ENCODE measurements at places on chromosomes 13 and 19. TPM values are rescaled to one million over a fixed set of nuclear protein-coding genes. Genes with fewer than 3 reads are reported as not detected.

The ZNF260 gene
- 6.6 TPM for total RNA-seq

The KISS1R gene
- total RNA-seq, result not detected

The AKT2 gene
- 91.7 TPM for total RNA-seq

The ZSCAN4 gene
- not detected for total RNA-seq

The MISP gene
- total RNA-seq, result 461 TPM

The PSG7 gene
- not detected for total RNA-seq

The PLVAP gene
- 42.1 TPM for total RNA-seq

The NLRP11 gene
- 0.12 TPM for total RNA-seq

The ZNF253 gene
- 8.7 TPM for total RNA-seq

The KLK14 gene
- 0.49 TPM for total RNA-seq

The OR7C1 gene
- total RNA-seq, result not detected

The ITGBL1 gene
- 0.84 TPM for total RNA-seq

The TMEM272 gene
- 0.06 TPM for total RNA-seq

The ZNF302 gene
- 14.6 TPM for total RNA-seq

The C5AR2 gene
- total RNA-seq, result 2.3 TPM

The TBXA2R gene
- 0.64 TPM for total RNA-seq

The SPINT2 gene
- 964 TPM for total RNA-seq

The KLHL1 gene
- not detected for total RNA-seq

The SOX1 gene
- total RNA-seq, result not detected

The ZNF772 gene
- 3.2 TPM for total RNA-seq

The FFAR1 gene
- total RNA-seq, result 0.11 TPM

The NKPD1 gene
- total RNA-seq, result 0.08 TPM

The ZNF540 gene
- total RNA-seq, result 0.92 TPM

The KLK11 gene
- 0.47 TPM for total RNA-seq

The PRR19 gene
- total RNA-seq, result 0.50 TPM

The PGLYRP2 gene
- not detected for total RNA-seq

The ZSCAN1 gene
- not detected for total RNA-seq

The ZNF574 gene
- total RNA-seq, result 11.0 TPM

The LILRA2 gene
- 0.55 TPM for total RNA-seq

The MIA gene
- not detected for total RNA-seq

The LILRB4 gene
- 5.0 TPM for total RNA-seq

The HOOK2 gene
- total RNA-seq, result 83.1 TPM

The IFNL1 gene
- not detected for total RNA-seq

The PINLYP gene
- total RNA-seq, result 1.6 TPM

The CNFN gene
- 5.4 TPM for total RNA-seq

The GET3 gene
- 50.1 TPM for total RNA-seq

The ZNF112 gene
- total RNA-seq, result 3.3 TPM

The DOCK6 gene
- total RNA-seq, result 64.7 TPM

The TTC9B gene
- 0.45 TPM for total RNA-seq

The MAST1 gene
- 0.82 TPM for total RNA-seq

The SHISA2 gene
- total RNA-seq, result 0.31 TPM

The MTUS2 gene
- 0.15 TPM for total RNA-seq

The RGL3 gene
- total RNA-seq, result 21.1 TPM

The CGB2 gene
- not detected for total RNA-seq

The CEACAM7 gene
- 2,049 TPM for total RNA-seq

The ZNF296 gene
- 6.1 TPM for total RNA-seq

The LPAR2 gene
- total RNA-seq, result 20.9 TPM

The PEG3 gene
- total RNA-seq, result 0.92 TPM

All from left colon (tissue), 2 donors.